ENCODE measurements at places on chromosomes 1 and 21.

DNA sequence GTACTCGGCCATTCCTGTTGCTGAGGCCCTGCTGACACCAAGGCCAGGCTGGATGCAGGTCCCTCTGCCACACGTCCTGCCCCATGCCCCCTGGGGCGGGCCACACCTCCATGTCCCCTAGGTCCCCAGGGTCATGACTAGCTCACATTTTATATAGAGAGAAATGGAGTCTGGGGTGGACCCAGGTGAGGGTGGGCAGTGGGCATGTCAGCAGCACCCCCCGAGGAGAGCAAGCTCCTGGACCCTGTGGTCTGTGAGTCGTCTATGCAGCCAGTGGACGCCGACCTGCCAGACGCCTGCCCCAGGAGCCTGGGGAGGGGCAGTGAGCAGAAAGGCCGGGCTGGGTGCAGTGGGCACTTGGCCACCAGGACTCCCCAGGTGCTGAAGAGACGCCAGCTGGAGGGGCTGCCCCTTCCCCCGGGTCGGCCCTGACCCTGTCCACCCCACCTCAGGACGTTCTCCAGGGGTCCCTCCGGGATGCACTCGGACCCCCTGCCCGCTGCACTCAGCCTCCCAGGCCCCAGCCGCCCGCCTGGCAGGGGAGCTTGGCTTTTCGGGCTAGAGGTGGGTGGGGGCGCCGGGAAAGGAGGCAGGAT is 15.9 kb downstream of the SAMD11 start:
- no peak for DNase-seq

- no peak for DNase-seq
Measured at GRCh38 chr1:199669916-199670315, 357.6 kb upstream of the NR5A2 start.

DNA sequence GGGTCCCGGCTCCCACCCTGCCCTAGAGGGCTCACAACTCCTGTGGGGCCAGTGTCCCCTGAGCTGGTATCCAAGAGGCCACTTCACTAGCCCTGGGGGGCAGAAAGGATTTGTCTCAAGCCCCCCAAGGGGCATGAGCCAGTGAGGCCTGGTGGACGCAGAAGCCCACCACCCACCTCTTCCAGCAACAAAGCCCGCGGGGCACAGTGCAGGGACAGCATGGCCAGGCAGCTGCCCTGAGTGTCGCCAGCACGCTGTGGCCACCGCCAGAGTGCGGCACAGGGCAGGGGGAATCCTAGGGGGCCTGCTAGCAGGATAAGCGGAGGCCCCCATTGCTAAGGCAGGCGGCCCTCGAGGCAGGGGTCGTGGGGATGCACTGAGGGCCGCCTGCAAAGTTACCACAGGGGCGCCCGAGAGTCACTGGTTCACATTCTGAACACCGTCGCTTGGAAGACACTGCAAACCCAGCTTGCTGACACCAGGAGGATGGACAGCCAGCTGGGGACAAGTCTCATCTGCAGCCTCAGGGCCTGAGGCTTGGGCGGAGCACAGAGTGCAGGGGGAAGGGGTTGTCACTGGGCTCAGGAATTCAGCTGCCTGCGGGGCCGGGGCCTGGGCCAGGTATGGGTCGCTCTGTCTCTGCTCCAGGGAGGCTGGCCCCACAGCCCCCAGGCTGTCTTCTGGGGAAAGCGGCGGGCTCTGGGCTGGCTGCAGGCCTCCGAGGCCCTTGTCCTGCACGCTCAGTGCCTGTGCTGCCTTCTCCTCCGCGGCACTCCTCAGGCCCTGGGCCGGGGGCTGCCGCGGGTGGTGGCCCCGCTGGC is 26.8 kb downstream of the SLC19A1 start:
- peak; percentile 13 for DNase-seq

DNA sequence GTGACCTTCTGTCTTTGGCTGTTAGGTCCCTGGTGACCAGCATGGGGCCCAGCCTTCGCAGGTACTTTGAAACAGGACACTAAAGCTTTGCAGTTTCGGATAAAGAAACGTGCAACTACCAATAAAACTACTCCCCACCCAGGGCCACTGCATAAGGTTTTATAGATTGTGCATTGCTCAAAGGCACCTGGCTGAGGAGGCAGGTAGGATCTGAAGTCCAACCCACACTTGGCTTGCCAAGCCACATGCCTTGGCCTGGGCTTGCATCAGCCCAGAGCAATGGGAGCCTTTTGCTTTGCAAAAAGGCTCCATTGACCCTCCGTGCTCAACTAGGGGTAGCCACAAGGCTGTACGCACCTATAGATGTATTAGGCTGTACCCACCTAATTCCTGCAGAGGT is 84.4 kb upstream of the SYT6 start:
- DNase-seq: no peak

DNA sequence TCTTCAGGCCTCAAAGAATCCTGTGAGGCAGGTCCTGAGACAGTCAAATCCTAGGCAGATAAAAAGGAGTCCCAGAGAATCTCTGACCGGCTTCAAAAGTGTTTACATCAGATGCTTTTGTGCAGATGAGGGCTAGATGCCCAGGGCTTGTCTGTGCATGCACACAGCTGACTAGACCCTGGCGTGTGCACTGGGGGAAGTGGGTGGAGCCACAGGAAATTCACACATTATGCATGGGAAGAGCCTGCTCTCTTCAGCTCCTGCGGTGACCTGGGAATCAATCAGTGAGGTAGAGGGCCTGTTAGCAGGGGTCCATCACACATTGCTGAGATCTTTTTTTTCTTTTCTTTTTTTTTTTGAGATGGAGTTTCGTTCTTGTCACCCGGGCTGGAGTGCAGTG is 36.6 kb upstream of the NHLH2 start:
- no peak for DNase-seq

DNA sequence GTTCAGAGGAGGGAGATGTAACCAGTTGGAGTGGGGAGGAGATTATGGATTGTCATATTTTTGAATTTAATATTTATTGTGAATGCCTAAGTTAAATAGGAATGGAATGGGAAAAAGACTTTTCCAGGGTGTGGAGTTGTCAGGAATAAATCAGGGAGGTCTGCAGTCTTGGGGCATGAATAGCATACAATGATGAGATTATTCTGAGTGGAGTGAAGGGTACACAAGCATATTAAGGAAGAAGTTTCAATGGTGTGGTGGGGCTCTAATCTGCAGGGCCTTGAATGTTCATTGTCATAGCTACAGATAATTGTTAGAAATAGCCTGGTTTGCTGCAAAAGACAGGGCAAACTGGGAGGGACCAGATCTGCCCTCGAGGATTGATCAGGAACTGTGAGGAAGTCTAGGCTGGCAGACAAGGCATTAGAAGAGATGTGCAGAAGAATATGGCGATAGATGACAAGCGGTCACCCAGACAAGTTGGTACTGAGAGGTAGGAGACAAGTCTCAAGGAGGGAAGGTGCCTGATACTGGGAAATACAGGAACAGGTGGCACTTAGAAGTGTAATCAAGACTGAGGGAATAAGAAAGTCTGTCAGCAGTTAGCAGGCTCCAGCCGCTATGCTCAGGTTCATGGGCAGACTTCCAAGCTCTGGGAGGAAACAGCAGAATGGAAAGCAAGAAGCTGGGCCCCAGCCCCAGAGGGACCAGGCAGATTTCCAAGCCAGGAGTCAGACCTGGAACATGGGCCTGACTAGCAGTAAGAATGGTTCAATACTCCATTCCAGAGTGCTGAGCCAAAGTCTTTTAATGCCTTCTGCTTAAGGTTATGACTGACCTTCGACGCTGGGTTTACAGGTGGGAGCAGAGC is 20.9 kb upstream of the RGL1 start:
- peak; percentile 57 for DNase-seq

DNA sequence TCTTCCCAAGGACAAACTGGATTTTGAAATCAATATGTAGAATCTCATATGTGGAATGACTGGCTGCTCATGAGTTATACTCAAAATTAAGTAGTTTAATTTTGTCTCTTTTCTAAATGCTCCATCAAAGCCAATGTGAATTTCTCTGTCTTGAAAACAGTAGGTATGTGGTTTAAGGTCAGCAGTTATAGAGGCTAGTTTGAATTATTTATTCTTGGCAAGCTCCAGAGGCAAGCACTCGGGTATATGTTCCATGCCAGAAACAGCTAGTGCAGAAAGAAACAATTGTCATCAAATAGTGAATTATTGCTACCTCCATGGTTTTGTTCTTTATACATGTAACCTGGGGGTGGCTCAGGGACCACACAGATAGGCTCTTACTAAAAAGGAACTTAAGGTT is 63.5 kb downstream of the LRIG2 start:
- DNase-seq: no peak

- no peak for DNase-seq
Measured at GRCh38 chr1:244901400-244902015, 37.2 kb upstream of the HNRNPU start.

GRCh38 chr21:39116761-39117439 is 66.4 kb downstream of the PSMG1 start:
- no peak for DNase-seq

- DNase-seq: peak; percentile 70
Measured at GRCh38 chr21:44299458-44300261, at the start of gene PFKL. Gene PFKL (plus strand): TSS chr21:44300053. CDS start chr21:44300106, 53 bp downstream.

GRCh38 chr1:208511242-208511860 is 267.2 kb upstream of the PLXNA2 start:
- DNase-seq: no peak

- DNase-seq: no peak
Measured at GRCh38 chr1:248793592-248793991, 32.1 kb downstream of the SH3BP5L start.

DNA sequence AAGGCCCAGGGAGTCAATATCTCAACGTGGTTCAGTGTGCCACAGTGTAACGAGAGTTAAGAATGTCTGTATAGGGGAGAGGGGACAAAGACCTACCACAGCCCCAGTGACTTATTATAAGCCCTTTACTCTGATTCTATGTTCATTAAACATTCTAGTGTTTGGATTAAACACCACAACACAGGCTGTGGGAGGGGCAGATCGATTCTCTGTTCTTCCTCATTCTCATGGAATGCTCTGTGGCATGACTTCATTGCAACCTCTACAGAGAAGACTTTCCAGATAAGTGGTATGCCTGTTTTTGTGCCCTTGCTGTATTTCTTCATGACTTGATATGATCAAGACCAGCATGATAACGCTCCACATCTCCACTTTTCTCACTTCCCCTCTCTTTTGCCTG is 39.0 kb upstream of the CD5L start:
- DNase-seq: no peak

DNA sequence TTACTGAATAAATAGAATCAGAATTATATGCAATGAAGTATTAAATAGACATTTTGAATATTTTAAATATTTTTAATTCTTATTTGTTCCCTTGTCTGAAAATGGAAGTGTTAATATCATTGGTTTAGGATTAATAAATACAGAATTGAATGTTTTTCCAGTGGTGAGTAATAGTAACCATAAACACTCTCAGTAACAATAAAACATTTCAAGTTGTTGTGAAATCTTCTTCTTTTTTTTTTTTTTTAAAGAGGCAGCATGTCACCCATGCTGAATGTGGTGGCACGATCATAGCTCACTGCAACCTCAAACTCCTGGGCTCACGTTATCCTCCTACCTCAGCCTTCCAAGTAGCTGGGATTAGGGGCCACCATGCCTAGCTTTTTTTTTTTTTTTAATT is 86.2 kb upstream of the ZBTB18 start:
- DNase-seq: no peak

- DNase-seq: no peak
Measured at GRCh38 chr1:243940451-243940850, 90.4 kb upstream of the AKT3 start.

DNA sequence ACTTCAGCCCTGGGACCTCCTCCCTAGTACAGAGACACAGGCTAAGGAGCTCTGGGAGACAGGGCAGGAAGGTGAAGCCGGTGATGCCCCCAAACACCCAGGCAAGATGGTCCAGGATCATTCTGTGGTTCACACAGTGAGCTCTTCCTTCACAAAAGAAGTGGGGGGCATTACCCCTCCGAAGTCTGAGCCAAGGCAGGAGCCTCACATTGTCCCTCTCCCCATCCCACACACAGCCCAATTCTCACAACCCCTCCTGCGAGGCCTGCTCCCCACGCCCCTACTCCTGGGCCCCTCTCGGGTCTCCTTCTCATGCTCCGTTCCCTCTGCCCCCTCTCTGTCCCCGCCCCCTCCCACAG is 10.7 kb downstream of the MEF2D start:
- DNase-seq: no peak

DNA sequence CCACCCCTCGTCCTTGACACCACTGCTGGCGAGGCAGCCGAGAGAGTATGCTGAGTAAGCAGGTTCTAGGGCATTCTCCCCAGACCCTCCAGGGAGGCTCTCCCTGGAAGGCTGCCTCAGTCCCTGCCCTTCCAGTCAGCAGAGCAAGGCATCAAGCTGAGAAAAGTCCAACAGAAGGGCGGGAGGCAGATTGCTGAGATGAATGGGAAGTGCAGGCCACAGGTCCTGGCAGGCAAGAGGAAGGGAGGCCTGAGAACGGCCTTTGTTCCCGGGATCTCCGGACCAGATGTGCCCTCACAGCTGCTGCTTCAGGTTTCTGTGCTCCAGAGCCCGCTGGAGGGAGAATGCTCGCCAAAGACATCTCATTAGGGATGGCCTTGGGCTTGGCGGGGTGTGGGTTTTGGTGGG is 270.0 kb upstream of the VAMP3 start:
- no peak for DNase-seq

- no peak for DNase-seq
Measured at GRCh38 chr1:61131716-61132115, 49.4 kb downstream of the NFIA start.

DNA sequence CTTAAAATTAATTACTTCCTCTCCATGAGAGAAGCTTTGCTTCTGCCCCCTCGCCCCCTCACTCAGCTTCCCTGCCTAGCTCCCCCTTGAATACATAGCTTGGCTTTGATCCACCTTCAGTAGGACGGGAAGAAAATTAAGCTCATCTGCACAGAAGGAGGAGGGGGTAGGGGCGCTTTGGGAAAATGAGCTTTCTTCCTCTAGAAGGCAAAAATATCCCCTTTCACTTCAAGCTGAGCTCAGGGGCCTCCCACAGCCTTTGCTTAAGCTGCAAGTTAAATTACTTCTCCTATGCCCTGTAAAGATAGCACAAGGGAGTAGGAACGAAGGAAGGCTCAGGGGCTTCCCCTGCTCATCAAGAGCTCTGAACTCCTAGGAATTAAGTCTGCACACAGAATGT is 65.2 kb upstream of the GOLT1A start:
- DNase-seq: no peak

- no peak for DNase-seq
Measured at GRCh38 chr1:8679395-8679800, 138.0 kb downstream of the RERE start.

GRCh38 chr1:34328281-34328799 is 151.6 kb downstream of the C1orf94 start:
- DNase-seq: no peak

GRCh38 chr1:197659171-197659570 is 116.1 kb downstream of the DENND1B start:
- no peak for DNase-seq

- no peak for DNase-seq
Measured at GRCh38 chr1:44261171-44261817, 48.0 kb downstream of the DMAP1 start.

- no peak for DNase-seq
Measured at GRCh38 chr1:101407505-101408211, 170.8 kb downstream of the S1PR1 start.

Measured in adrenal gland (tissue), 19 donors.